ENCODE measurements at places on chromosomes 2 and 18.
A peak's percentile ranks its signal among the peaks of the same experiment; 100 is the strongest.

DNA sequence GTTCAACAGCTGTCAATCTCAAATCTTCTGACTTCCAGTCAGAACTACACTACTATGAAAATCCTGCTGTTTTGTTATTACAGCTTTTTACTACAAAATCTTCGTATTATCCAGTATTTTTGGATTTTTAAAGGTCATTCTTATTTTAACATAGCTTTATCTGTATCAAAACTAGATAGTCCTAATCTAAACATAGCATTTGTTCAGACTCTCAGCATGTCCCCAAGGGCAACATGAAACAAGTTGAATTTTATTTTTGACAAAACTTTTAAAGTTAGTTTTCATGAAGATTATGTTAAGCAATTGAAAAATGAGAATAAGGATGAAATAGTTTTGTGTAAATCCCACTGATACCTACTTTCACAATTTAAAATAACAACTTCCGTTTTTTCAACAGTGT lies 48.1 kb downstream of the PDE1A start:
- no peak for DNase-seq

DNA sequence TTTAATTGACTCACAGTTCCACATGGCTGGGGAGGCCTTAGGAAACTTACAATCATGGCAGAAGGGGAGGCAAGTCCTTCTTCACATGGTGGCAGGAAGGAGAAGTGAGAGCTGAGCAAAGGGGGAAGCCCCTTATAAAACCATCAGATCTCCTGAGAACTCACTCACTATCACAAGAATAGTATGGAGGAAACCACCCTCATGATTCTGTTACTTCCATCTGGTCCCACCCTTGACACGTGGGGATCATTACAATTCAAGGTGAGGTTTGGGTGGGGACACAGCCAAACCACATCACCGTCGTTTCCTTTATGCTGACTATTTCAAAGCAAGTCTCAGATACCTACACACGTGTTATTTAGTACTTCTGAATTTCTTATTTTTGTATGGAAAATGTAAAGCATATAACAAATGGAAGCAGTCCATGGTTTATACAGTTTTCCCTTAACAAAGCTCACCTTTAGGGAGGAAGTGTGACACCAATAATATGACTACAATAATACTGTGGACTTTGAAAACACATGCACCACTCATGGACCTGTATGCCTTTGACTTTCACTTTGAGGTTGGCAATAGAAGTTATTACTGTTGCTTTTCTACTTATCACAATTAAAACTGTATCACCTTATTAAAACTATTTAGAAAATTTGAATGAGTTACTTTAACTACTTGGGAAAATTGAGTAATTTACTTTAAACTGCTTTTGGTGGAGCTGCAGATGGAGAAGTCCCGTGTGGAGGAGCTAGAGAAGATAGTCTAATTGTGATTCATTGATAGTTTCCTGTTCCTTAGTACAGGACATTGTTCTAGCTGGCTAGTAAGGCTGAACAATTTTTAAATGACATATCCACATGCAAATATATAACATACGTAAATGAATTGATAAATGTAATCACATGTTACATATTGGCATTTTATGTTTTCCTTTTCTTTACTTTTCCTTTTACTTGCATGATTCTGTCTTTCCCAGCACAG lies 37.3 kb downstream of the MTCL1 start:
- no peak for DNase-seq

- no peak for DNase-seq
Measured at GRCh38 chr2:19649785-19650380, 251.9 kb downstream of the TTC32 start.

DNA sequence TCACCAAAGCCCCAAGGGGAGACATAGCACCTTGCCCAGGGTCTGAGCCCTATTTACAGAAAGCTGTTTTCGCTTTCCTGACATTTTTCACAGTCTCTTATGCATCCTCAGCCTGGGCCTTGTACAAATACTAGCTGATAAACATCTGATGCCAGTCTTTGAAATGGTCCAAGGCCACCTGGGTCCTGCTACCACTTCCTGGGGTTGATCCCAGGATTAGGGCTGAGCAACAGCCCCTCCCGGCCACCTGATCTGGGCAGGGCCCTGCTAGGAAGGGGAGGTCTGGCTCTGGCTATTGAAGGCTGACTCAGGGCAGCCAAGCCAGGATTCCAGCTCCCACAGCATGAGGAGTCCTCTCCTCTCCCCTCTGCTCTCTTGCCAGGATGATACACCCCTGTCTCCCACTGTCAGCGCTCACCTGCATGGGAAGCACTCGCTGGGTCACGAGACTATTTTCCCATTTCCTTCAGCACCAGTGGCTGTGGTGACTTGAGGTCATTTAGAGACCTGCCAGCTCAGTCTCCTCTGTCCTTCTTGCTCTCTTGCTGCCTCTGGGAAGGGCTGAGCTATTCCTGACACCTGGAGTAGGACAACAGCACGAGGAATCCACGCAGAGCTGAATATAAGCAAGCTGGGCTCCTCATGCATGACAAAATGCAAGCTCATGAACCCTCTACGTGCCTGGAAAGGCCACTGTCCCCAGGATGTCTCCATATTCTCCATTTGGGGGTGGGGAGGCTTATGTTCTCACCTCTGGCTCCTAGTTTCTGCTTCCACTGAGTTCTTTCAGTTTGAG lies 53.0 kb upstream of the LGALSL start:
- DNase-seq, result no peak

DNA sequence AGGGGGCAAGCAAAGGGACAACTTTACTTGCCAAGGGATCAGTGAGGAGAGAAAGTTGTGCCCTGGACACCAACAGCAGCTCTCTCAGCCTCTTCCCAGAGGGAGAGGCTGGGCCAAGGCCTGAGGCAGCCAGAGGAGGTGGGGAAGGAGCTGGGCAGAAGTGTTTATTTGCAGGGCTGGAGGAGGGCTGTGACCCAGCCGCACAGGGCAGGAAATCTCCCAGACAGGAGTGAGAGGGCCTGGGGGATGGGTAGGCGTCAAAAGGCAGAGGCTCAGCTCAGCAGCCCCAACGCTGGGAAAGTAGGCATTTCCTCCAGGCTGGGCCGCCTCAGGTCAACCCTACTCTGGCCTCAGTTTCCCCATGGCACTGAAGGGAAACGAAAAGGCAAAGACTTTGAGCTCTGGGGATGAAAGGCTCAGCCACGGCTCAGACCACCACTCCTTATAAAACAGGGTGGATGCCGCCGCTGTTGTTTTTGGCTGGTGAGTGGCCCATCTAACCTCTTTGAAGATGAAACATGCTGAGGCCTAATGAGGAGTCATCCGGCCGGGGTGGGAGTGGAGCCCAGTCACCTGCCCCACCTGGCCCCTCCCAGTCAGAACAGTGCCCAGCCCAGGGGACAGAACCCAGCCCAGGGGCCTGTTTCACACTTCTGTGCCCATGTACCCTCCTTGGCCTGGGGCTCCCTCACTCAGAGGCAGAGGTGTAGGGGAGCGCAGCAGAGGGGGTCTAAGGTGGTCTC lies 21.9 kb upstream of the SEMA4C start:
- no peak for DNase-seq

- no peak for DNase-seq
Measured at GRCh38 chr2:113996671-113997594, 107.0 kb downstream of the ACTR3 start.

GRCh38 chr2:157329524-157329923 lies 3.9 kb upstream of the ERMN start:
- no peak for DNase-seq

DNA sequence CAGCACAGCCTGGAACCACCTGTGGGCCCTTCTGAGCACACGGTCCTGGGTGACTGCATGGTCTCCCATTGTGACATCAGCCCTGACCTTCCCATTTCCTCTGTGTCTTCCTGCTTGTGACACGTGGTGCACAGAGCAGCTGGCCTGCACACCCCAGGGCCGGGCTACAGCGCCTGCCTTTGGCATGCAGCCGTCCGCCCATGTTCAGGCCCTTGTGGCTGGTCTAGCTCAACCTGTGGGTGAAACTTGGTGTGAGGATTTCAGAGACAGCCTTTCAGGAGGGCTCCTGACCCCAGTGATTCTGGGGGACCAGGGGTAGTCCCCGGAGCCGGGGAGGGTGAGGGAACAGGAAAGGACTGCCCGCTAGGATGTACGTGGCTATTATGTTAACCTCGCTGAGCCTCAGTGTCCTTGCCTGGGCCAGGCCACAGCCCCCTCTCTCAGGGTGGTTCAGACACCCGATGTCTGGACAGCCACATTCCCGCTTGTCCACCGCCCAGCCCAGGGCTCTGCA lies 284.8 kb upstream of the HS6ST1 start:
- peak; percentile 67 for DNase-seq

DNA sequence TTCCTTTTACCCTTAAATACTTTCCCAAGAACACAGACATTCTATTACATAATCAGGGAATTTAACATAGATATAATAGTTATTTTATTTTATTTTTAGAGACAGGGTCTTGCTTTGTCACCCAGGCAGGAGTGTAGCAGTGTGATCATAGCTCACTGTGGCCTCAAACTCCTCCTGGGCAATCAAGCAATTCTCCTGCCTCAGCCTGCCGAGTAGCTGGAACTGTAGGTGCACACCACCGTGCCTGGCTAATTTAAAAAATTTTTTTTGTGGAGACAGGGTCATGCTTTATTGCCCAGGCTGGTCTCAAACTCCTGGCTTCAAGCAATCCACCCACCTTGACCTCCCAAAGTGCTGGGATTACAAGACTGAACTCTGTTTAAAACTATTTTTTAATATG lies 45.6 kb downstream of the SLC4A1AP start:
- DNase-seq, result no peak

DNA sequence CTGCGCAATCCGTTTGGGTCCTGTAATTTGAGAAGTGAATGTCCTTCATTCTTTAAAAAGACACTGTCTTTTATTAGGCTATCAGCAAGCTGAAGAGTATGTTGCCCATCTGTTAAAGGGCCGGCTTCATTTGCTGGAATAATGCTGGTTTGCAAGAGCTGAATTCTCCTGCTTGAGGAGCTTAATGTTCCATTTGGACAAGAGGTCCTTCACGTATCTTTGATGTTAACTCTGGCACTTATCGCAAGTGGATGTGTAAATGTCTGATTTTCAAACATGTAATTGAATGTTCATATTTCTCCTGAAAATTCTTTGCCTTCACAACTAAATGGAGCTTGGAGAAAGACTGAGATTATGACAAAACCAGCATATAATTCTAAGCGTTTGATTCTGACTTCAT lies 280.8 kb upstream of the NRP2 start:
- no peak for DNase-seq

DNA sequence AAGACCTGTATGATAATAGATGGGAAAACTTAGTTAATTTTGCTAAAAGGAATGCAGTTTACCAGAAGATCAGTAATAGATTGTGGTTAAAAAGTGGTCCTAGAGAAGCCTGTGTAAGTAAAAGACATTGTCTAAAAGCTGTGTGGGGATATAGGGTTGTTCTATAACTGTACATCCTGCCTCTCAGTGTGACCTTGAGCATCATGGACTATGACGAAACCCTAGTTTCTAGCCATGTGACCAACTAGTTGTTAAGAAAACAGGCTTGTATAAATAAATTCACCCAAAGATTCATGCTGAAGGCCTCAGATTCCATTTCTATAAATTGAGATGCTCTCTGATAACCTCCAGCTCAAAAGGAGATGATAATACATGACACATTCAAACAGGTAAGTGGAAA lies 160.7 kb downstream of the IKZF2 start:
- no peak for DNase-seq

- no peak for DNase-seq
Measured at GRCh38 chr2:242075696-242076095, 206.2 kb downstream of the RTP5 start.

DNA sequence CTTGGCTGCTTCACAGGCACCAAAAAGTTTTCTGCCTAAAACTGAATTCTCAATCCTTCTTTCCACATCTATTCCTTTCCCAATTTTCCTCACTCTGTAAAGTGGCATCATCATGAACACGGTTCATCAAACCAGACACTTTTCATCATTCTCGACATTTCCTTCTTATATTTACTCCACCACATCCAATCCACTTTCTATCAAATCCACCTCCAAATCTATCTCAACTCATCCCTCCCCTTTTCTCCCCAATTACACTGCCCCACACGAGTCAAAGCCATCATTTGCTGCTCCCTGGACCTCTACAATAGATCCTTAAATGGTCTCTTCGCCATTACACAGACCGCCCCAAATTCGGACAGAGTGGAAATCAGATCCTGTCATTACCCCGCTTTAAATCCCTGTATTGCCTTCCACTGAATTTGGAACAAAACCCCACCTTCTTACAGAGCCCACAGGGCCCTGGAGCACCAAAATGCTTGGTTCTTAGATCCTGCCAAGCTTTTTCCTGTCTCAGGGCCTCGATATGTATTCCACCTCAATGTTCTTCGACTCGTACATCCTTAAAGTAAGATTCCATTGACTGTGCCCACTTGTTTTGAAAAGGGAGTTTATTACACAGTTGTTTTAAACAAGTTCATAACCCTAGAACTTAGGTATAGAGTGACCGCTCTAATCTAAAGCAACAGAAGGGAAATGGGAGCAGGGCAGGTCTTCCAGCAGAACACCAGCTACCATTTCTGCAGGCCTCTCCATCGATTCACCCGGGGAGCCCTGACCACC lies 856 bp downstream of the ACAA2 start:
- no peak for DNase-seq

GRCh38 chr2:28926847-28927246 lies 32.4 kb downstream of the WDR43 start:
- no peak for DNase-seq

GRCh38 chr2:66569321-66569851 lies 134.5 kb downstream of the MEIS1 start:
- DNase-seq, result no peak

GRCh38 chr2:111199840-111200239 lies 79.1 kb downstream of the BCL2L11 start:
- no peak for DNase-seq

- DNase-seq, result peak; percentile 20
Measured at GRCh38 chr2:241803387-241804325, 5.3 kb upstream of the NEU4 start.

GRCh38 chr2:168948621-168949212 lies 47.6 kb downstream of the G6PC2 start:
- no peak for DNase-seq

GRCh38 chr18:44724105-44724778 lies 43.6 kb downstream of the SETBP1 start:
- no peak for DNase-seq

DNA sequence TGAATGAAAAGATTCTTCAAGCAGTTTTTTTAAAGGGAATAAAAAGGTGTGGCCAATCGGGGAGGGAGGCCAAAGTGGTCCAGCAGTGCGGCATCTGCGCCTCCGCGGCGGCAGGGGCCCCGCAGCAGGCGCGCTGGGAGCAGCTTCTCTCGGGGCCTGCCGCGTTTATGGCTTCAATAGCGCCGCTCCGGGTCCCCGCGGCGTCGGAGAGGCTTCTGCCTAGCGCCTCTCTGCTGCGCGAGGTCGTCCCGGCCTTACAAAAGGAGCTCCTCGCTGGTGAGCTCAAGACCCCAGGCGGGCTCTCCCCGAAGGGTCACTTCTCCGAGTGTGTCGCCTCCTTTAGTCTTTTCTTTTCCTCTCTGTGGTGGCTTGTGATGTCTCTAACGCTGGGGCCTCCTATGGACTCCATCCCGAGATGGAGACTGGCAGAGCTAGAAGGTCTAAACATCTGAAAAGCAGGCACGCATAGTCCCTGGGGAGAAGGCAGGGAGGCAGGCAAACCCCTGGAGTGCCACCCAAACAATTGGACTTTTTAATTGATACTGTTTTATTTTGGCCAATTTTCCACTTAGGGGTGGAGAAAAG lies 67.1 kb downstream of the SUMO1 start:
- peak; percentile 88 for DNase-seq

GRCh38 chr18:32919799-32920198 lies 147.0 kb upstream of the KLHL14 start:
- DNase-seq, result no peak

Data from posterior cingulate gyrus (tissue), 11 donors.